ENCODE measurements at places on chromosomes 6 and 20.
A peak's percentile ranks its signal among the peaks of the same experiment; 100 is the strongest.

- no peak for DNase-seq
These were observed 24.6 kb upstream of the BMP6 start for GRCh38 chr6:7701212-7701834.

- DNase-seq, result peak; percentile 52
These were observed 131.7 kb upstream of the COL21A1 start for GRCh38 chr6:56378966-56379585.

DNA sequence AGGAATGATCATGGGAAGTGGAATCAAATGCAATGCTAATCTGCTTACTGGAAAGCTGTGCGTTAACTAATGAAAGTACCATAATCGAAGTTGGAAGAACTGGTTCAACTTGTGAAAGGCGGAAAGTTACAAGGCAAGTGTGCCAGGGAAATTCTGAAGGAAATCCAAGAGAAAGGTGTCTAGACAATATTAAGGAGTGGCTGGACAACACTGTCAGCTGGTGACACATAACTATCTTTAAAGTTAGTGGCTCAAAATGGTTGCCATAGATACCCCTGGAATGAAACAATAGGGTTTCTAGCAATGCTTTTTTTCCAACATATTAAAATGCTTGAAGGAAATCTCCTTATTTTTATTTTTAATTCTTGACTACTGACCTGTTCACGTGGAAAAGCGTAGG, 90.4 kb downstream of the BMP2 start:
- no peak for DNase-seq

DNA sequence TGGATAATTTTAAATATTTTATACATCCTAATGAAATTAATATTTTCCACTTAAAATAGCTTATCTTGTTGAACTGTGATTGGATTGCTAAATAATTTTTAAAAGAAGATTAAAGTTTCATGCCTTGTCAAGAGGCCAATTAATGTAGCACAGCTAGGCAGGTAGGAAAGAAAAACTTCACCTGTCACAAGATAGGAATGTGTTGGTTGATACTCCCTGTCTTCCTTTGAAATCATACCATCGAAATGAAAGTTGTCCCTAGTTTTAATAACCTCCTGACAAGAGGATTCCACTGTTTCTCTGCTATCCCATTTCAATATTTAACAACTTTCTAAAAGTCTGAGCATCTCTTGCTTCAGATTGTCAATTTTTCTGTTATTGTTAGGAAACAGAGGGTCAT, 80.8 kb downstream of the BMP6 start:
- DNase-seq, result no peak

- DNase-seq, result no peak
These were observed 1.0 kb downstream of the NSFL1C start for GRCh38 chr20:1465470-1466210.

DNA sequence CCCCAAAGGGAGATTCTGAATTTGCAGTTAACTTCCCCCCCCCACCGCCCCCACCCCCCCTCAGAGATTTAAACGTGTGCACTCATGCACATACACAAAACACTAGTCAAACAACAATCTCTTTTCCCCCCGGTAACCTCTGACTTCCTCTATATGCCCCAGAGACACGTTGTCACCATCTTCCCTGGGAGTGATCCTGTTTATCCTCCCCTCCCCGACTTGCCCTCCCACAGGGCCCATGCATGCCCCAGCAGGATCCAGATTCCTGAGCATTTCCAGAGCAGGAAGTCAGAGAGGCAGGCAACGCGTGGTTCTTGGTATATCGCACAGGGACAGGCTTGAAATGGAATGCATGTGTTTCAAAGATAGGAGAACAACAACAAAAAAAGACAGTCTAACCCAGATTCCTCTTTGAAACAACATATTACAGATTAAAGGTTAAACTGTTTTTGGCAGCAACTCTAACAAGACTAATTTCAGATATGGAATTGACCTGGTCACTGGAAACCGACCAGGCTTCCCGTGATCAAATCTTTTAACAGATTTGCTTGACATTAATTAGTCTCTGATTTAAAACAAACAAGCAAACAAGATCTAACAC, 1.3 kb downstream of the BLCAP start:
- peak; percentile 60 for DNase-seq

DNA sequence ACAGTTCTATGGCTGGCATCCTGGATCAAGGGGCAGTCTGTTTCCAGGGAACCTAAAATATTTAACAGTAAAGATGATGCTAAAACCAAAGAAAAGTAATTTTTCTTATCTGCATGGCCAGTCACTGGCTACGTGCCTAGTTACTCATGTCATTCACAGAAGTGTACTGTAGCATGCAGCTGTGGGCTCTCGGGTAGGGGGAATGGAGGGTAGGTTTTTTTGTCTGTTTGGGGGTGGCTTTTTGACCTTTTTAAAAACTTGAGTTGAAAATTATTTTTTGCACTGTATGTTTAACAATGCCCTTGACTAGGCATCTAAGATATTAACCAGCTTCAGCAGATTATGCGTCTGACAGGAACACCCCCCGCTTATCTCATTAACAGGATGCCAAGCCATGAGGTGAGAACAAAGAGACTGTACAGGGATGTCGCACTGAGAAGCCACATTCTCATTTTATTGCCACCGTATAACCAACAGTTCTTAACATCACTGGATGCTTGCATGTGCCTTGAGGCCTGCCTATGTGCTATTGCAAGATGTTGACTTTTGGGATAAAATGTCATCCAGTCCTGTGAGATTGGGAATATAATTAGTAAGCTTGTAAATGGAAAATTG, 30.3 kb upstream of the MAPK13 start:
- DNase-seq, result no peak

GRCh38 chr6:120303527-120303926, 954.0 kb upstream of the MAN1A1 start:
- DNase-seq, result no peak

GRCh38 chr6:40393641-40394040, 193.5 kb downstream of the LRFN2 start:
- no peak for DNase-seq

DNA sequence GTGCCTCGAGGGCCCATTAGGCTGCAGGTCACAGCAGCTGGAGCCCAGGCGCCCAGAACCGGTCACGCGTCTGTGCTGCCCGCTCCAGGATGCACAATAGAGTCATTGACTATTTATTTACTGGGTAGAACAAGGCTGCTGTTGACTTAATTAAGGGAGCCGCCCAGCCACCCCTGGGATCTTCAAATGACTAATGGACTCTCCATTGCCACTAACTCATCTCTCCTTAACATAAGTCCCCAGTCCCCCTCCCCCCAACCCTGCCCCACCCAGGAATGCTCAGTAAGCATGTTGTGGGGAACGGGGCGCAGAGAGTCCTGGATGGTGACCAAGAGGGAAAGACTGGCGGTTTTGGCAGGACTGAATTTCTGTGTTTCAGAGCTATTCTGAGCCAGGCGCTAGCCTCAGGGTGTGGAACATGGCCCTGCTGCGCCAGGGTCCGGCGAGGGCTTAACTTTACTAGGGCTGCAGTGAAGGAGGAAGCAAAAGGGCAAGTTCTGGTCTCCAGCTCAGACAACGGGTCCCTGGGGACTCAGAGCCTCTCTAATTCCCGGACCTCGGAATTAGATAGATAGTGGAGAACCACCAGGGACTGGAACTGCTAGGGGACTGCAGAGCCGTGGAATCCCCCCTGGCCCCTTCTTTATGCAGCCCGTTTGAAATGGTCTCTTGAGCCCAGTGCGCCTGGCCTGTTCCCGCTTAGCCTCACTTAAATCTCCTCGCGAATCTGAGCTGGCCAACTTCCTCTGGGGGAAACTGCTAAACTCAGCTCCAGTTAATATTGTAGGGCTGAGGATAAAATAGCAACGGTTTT, 1.5 kb upstream of the GRIK2 start:
- no peak for DNase-seq

DNA sequence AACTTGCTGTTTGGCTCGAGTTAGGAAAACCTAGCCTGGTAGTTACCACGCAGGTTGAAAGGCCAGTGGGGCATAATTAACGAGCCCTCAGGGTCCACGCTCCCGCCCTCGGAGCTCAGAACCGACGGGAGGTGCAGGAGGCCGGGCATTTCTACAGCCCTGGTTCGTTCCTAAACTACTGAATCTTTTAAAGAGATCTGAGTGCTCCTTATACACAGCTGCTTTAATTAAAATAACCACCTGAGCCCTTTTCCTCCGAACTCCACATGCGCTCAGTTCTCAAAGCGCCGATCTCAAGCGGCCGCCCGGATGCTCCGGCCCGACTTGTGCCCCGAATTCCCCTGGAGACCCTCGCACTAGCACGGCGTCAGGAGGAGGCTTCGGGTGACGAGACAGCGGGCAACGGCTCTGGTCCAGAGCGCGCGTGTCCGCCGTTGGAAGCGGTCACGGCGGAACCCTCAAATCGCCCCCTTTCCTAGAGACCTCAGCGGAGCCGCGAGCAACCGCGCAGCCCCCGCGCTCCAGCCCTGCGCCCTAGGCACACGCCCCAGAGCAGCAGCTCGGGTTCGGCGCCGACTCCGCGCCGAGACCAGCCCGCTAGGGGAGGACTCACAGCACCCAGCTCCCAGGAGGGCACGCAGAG, 397 bp downstream of the WDR27 start:
- DNase-seq, result peak; percentile 20

- DNase-seq, result no peak
These were observed 20.9 kb upstream of the PLCG1 start for GRCh38 chr20:41116282-41116956.

DNA sequence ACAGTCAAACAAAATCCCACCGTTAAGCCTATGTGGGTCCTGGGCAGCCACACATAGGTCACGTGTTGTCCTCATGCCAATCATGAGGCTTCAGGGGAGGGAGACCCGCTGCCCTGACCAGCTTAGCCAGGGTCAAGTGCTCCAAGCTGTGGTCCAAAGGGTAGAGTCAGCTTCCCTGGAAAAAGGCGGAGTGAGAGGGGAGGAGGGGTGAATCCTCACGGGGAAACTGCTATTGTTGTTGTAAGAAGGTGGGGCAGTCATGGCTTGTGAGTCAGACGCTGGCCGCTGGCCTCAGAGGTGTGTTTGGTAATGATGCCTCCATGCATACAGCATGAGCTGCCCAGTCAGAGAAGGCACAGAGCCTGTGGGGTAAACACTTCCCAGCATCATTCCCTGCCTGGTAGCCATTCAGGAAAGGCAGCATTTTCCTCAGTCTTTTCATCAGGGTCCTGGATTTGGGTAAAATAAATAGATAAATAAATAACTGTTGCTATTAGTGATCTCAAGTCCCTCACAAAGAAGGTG, 8.7 kb downstream of the CST3 start:
- DNase-seq, result no peak

DNA sequence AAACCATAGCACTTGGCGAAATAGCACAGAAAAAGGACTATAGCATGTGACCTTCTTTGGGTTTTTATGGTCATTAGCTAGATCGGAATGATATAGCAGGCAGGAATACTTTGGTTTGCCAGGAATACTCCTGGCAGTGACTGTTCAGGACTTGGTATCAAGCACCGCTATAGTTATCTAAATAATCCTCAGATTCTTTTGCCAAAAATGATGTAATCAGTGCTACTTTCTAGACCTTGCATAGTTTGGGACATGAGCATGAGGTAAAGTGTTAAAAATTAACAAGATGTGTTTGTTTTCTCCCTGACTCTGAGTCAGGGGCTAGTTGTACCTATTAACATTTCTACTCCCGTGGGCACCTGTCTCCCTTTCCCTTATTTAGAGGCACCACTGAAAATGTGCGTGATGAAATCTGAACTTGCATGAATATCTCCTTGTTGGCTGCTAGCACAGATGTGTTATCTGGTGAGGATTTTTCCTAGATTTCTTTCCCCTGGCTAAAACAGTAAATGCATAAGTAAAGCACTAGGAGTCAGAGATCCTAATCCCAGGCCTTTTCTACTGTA, 511.0 kb downstream of the CDKAL1 start:
- peak; percentile 12 for DNase-seq

- no peak for DNase-seq
These were observed 509 bp upstream of the TPD52L2 start for GRCh38 chr20:63864545-63864977.

DNA sequence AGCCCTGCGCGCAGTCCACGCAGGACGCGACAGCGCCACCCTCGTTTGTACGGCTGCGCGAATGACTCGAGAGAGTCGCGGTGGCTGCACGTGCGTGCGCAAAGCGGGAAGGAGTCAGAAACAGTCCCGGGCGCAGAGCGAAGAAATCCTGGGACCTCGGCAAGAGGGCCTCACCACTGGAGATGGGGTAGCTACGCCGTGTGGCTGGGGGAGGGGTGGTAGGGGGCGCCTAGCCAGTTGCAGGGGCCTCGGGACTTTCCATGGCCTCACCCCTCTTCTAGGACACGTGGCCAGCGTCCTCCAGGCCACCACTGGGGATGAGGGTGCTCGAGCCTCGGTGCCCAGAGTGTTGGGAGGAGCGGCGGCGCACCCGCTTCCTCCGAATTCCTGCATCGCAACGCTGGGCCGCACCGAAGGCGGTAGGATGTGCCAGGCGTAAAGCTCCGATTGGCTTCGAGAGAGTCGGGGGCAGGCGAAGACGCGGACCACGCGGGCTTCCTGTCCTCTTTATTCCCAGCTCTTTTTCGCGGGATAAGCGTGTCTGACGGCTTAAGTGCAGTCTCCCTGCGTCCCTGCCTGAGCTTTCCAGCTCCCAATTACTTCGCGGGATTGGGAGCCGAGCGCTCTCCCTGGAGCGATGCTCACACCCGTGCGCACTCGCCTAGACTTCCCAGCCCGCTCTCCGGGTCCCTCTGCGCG, 38.7 kb downstream of the NCR2 start:
- DNase-seq, result peak; percentile 5

- peak; percentile 58 for DNase-seq
These were observed 40.9 kb downstream of the CDKAL1 start for GRCh38 chr6:20575125-20575524.

DNA sequence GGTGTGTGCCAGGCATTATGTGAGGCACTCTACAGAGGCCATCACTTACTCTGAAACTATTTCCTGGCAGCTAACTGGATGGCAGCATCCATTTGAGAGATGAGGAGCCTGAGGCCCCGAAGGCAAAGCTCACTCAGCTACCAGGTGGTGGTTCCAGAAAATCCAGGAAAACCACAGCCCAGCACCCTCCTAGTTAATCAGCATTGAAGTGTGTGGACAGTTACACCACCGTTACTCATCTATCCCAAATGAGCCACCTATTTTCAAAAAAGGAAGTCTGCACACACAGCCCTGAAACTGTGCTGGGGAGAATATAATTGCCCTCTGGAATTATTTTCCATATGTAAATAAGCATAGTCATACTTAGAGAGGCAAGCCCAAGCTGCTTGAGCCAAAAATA, 67.4 kb downstream of the CNBD2 start:
- DNase-seq, result no peak

GRCh38 chr20:39897058-39897457, 792.0 kb downstream of the MAFB start:
- DNase-seq, result no peak

DNA sequence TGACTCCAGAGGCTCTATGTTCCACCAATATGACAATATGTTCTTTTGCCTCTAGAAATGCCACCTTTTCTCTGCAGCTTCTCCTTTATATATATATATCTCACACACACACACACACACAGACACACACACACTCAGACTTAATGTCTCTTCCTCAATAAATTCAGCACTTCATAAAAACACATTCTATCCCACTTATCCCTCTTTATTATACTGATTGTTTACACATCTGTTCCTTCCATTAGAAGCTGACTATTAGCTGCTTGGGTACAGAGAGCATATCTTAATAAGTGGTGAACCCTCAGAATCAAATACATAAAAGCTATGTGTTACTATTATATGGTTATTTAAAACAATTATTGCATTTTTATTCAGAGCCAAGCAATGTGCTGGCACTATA, 23.3 kb downstream of the NRSN1 start:
- DNase-seq, result no peak

Measured in Caco-2 (cell line).